Activated gamma-delta T cell (primary cell): ENCODE measurements at places on chromosomes 1 and 21.

DNA sequence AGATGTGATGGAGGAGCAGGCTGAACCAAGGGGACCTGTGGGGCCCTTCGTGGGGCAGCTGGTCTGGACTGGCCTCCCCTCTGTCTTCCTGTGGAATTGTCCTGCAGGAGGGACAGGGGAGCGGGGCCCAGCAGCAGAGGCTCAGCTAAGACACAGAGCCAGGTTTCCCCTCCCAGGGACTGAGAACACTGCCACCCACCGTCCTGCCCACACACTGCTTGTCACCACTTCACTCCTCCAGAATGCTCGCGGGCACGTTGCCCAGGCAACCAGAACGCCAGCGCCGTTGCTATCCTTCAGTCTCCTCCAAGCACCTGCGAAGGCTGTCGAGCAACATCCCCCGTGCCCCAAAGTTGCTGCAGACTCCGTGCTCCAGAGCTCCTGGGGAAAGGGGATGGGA lies 46.4 kb downstream of the AJAP1 start:
- DNase-seq, result no peak

DNA sequence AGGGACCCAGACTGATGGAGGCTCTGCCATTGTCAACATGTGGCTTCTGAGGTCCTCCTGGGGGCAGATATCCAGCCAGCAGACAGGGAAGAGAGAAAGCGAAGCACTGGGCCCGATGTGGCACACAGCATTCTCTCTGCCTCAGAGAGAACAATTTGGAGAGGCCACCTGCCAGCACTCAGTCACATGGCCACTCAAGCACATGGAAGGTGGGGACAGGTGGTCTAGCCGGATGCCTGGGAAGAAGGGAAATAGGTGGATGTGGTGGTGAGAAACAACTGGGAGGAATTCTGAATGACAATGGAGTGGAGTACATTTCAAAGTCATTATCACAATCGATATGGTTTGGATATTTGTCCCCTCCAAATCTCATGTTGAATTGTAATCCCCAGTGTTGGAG lies 109.0 kb downstream of the UBE2U start:
- no peak for DNase-seq

DNA sequence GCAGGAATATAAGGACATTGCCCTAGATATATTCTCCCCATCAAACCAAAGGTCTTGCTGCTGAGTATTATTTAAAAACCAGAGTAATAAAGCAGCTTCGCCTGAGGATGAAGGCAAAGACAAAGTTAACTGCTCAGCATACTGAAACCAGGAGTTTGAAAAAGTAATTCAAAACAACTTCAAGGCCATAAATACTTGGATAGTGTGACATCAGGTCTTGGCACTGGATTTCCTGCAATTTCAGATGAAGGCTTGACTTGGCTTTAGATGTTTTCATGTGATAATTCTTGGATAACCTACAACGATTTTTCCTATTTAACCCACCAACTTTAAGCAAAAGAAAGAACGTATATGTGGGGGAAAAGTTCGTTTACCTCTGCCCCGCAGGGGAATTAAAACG lies 10.6 kb downstream of the SOD1 start:
- DNase-seq, result no peak

DNA sequence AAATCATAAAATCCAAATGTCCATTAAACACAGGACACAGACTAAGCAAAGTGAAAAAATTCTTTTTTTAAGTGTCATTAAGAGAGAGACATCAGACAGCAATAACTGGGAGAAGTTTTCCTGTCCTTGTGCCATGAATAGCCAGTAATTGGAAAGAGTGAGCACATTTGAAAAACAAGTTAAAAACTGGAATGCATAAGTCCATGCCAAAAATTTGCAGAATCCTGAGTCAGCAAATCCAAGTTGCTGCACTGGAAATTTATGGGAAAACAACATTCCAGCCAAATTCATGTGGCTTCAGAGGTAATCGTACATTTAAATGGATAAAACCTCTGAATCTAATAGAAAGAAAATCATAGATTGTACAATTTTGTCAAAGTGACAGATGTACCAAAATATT lies 291.4 kb downstream of the LRRC40 start:
- no peak for DNase-seq

- DNase-seq, result no peak
Observed at GRCh38 chr1:190124068-190124467, 353.6 kb downstream of the BRINP3 start.

DNA sequence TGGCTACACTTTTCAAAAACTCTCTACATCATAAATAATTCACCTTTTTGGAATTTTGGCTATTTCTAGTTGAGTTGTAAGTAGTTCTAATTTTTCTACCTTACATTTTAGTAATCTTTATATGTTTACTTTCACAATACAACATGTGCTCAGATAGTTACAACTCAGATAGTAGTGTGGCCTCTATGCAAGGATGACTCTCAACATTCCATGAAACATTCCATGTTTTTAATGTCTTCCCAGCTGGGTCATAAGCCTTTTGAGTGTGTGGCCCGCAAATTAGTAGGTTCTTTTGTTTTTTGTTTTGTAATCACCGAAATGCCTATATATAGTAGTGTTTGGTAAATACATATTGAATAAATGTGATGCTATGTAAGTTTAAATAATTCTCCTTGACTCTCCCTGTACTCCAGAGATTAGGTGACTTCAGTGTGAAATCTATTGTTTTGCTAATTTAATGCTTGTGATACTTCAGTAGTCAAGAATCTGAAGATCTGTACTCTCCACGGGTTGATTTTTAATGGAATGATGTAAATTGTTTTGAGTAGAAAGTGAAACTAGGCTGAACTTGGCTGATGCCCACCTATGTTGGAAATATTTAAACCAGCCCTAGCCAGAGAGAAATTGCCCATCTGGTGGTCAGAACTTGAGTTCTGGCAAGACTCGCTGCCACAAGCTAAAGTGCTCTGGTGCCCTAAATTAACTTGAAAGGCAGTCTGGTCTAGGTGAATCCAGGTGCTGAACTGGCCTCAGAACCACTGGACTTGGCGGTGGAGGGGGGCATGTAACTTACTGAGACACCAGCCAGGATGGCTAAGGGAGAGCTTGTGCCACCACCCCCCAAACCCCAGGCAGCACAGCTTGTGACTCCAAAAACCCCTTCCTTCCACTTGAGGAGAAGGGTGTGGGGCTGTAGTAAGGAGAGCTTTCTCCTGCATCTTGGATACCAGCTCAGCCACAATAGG lies 165.6 kb downstream of the USP25 start:
- no peak for DNase-seq

GRCh38 chr1:205287767-205288559 lies 33.6 kb downstream of the NUAK2 start:
- peak; percentile 32 for DNase-seq

DNA sequence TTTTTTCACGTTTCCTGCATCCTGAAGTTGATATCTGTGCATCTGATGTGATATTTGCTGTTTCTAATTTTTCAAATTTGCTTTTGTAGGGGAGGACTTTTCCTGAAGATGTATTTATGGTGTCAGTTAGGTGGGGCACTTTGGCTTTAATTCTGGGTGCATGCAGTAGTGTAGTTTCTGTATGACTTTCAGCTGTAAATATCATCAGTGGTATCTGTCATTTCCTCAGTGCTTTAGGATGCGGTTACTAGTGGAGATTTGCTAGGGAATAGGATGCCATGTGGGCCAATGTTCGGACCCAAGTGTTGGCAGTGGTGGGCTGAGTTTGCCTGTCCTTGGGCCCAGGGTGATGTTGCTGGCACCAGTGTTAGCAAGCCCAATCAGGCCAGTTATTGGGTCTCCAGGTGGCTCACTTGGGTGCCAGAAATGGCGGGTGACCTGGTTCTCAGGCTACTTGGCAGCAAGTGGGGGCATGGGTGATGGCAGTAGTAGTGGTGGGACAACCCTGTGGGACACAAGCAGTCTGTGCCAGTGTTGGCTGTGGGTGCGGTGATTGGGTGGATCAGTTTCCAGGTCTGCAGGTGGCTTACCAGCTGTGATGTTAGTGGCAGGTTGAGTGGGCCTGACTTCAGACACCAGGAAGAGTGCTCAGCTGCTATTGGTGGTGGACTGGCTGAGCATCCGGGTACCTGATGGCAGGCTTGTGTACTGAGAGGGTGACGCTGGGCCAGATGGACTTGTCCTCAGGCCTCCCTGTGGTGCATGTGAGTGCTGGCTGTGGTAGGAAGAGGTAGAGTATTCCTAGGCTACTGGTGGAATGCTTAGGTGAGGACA lies 24.4 kb downstream of the CD55 start:
- DNase-seq, result no peak

DNA sequence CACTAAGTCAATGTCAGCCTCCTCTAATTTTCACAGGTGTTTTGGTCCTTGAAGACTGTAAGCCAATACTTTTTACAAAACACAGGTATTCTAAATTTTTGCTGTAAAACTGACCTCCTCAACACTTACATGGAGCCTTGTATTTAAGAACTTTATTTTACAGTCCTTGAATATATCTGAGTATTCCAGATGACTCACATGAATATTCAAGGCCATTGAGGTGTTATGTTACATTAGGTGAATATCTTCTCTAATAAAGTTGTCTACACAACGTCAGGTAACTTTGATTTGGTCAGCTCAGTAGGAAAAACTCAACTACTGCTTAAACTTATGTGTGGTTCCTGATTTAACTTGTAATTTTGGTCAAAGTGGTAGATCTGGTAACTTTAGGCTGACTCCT lies 254.2 kb downstream of the OLFM3 start:
- DNase-seq, result no peak

DNA sequence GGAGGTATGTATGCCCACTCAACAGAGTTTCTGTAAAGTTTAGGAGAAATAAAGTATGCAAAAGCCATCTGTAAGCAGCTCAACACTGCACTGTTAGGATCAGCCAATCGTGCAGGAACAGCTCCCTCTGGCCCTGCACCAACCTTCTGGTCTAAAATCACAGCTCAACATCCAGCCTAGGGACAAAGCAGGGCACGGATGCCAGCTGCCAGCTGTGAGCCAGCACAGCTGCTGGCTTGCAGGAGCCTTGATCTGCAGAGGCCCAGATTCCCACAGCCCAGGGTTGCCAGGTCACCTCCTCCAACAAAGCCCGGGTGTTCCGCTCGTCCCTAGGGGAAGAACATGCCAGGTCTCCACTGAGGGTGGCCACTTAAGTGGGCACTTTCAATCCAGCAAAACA lies 8.6 kb downstream of the ACOT7 start:
- no peak for DNase-seq

DNA sequence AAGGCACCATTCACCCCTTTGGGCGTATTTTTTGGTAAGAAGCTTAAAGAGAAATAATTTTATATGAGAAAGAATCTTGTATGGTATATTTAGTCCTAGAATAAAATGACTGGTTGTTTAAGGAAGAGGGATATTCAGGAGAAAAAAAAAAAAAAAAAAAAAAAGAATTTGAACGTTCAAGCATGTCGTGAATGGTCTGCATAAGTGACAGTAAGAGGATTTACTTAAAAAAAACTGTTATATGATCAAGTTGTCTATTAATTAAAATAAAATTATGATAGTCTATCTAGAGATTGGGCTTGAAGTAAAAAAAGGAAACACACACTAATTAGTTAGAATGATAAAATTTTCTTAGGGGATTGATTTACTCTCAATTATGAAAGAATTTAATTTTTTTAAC lies 11.7 kb upstream of the OR14I1 start:
- no peak for DNase-seq

- no peak for DNase-seq
Observed at GRCh38 chr1:9785406-9785805, 38.4 kb downstream of the CLSTN1 start.

- DNase-seq, result no peak
Observed at GRCh38 chr1:44608141-44608540, 66.1 kb downstream of the TMEM53 start.
